ENCODE measurements at places on chromosomes 16 and 17. TPM values are rescaled to one million over a fixed set of nuclear protein-coding genes. Genes with fewer than 3 reads are reported as not detected.

DNA sequence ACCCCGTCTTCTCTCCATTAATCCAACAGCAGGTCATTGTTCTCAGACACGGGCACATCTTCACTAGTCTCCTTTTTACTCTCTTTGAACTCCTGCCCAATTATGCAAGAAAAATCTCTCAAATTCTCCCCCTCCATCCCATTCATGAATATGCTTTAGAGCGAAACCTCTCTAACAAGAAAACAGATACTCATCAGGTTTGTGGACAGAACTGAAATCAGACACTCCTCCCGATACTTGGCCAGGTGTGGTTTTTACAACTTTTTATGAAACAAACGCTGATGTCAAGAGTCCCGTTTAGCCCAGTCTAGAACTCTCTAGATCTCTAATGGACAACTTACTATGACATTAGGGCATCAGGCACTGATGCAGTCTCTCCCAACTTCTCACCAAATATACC lies 40.9 kb downstream of the PIK3R5 start:
- no peak for DNase-seq

DNA sequence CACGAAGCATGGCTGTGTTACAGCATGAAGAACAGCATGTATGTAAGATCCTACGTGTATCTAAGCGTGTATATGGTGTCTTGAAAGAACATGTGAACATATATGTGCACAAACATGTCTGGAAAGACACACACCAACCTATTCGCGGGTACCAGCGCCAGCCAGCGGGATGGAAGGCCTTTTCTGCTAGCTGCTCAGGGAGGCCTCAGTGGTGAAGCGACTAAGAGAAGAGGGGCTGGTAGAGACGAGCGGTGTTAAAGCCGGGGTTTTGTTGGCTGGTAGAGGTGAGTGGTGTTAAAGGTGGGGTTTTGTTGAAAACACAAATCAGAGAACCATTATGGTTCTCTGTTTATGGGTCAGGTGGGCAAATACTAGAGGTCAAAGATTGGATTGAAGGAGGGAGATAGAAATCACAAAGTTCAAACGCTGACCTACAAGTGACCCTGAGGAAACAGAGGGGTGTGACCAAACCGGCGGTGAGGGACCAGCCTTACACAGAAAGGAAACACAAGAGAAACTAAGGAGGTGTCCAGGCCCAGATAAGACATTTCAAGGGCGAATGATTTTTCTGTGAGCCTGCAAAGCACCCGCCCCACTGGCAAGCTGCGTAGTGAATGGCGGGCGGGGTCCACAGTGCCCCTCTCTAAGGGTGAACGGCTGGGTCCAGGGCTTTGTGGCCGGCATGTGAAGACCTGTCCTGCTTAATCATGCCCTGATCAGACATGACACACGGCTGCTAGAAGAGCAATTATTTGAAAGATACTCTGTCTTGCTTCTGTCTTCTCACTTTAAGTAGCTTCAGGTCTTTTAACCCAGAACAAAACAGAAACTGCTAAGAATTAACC lies 8.1 kb downstream of the ZCCHC14 start:
- no peak for DNase-seq

GRCh38 chr17:64315570-64315969 lies 52.5 kb upstream of the TEX2 start:
- no peak for DNase-seq

DNA sequence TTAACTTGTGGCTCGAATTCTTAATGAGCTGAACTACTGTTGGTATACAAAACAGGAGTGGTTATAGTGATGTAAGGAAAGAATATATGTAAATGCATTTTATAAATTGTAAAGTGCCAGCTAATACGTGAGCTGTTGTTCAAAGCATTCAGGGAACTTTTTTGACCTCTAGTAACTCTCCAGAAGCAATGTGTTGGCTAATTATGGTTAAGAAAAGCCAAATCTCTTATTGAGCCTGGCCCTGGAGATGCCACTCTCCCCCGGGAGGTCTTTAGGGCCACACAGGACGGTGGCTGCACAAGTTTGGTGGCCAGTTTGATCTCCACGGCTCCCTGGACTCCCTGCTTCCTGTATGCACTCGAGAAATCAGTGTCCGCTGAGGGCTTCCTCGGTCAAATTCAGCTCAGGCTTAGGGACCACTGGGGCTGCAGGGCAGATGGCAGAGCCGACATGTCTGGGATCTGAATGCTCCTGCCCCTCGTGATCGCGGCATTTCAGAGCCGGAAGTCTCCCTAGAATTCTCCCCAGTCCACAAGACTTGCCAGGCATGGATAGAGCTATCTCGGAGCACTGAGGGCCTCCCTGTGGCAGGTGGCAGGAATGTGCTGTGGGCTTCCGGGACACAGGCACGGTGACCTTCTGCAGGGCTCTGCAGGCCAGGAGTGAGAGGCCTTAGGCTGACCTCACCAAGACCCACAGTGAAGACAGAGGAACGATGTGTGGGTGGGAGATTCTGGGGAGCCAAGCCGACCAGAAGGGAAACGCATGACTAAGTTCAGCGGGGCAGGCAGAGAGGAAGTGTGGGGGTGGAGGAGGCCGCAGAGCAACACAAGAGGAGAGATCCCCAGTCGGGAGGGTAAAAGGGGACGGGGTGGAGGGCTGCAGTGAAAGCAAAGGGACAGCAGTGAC lies 18.6 kb upstream of the PITPNM3 start:
- DNase-seq: no peak

GRCh38 chr17:75910699-75911098 lies 6.0 kb upstream of the MRPL38 start:
- no peak for DNase-seq

DNA sequence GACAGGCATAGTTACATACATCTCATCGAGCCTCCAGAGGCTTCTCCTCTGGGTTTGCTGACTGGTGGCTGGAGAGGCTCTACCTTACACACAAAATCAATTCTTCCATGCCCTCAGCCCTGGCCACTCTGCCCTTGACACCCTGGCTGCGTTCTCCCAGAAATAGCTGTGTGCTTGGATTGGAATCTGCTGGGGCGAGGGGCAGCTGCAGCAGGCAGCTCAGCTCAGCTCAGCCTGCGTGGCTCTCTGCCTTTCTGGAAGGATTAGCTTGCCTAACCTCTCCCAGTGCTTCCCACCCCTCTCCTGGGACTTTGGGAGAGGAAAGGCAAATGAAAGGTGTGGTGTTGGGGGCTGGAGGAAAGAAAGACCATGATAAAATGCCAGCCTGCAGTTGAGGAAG lies 216.1 kb downstream of the ENGASE start:
- DNase-seq: no peak

DNA sequence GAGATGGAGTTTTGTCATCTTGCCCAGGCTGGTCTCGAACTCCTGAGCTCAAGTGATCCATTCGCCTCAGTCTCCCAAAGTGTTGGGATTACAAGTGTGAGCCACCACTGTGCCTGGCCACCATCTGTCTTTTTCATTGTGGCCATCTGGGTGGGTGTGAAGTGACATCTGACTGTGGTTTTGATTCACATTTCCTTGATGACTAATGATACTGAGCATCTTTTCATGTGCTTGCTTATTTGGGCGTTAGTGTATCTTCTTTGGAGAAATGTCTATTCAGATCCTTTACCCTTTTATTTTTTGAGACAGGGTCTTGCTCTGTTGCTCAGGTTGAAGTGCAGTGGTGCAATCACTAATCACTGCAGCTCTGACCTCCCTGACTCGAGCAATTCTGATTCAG lies 53.9 kb upstream of the ERN1 start:
- no peak for DNase-seq

DNA sequence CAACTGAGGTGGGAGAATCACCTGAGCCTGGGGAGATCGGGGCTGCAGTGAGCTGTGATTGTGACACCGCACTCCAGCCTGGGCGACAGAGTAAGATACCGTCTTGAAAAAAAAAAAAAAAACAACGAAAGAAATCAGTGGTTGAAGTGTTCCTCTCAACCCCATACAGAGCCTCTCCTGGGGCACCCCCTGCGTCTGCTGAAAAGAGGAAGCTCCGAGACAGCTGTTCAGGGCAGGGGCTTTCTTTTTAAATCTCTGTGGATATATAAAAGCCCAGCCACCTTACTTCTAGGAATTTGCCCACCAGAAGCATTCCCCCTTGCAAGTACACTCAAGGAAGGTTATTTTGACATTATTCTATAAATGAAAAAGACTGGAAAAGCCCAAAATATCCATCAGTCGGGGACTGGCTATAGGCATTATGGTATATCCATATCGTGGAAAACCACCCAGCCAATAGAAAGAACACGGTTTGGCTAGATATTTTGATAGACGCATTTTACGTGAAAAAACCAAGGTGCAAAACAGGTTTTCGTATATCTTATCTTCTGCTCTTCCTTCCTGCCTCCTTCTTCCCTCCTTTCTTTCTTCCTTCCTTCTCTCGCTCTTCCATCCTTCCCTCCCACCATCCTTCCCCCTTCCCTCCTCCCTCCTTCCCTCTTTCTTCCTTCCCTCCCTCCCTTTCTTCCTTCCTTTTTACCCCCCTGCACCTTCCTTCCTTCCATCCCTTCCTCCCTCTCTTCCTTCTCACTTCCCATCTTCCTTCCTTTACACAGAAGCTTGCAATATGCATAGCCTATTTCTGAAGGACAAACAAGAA lies 9.2 kb upstream of the CCL22 start:
- DNase-seq: no peak

DNA sequence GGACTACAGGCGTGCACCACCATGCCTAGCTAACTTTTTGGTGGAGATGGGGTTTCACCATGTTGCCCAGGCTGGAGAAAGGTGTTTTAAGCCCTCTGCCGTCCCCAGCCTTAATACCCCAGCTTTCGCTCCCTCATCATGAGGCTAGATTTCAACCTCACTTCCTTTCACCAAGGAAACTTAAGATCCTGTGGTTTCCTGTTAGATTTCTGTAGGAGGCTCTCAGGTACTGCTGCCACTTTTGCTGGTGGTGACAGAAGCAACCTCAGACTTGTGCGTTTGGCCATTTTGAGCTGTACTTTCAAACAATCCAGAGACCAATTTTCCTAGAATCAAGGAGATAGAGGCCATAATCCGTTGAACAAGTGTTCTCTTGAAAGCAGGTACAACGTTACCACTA lies 36.2 kb downstream of the MPHOSPH6 start:
- DNase-seq: no peak

DNA sequence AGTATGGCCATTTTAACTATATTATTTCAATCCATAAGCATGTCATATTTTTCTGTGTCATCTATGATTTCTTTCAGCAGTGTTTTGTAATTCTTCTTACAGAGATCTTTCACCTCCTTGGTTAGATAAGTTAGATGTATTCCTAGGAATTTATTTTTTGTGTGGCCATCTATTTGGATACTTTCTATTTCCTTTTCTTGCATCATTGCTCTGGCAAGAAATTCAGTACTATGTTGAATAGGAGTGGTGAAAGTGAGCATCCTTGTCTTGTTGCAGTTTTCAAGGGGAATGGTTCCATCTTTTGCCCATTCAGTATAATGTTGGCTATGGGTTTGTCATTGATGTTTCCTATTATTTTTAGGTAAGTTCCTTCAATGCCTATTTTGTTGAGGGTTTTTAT lies 15.1 kb upstream of the ABCA9 start:
- no peak for DNase-seq

DNA sequence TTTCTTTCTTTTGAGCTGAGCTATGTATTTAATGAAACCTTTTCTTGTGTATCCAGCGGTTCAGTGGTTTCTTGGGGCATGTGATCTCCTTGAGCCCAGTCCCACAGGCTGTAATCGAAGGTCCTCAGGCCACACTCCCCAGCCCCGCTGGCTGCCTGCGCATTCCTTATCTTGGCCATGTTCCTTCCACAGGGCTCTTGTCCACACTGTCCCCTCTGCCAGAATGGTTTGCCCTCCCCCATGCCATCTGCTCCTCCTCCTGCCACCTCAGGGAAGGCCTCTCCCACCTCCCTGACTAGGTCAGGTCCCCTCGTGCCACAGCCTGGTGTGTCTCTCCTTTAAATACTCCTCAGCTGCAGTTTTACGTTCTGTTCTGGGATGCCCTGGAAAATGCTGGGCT lies 12.1 kb upstream of the NLRC5 start:
- DNase-seq: no peak

GRCh38 chr16:82470016-82470415 lies 156.8 kb upstream of the CDH13 start:
- DNase-seq: no peak

GRCh38 chr16:72241930-72242329 lies 70.0 kb upstream of the PMFBP1 start:
- peak; percentile 39 for DNase-seq

DNA sequence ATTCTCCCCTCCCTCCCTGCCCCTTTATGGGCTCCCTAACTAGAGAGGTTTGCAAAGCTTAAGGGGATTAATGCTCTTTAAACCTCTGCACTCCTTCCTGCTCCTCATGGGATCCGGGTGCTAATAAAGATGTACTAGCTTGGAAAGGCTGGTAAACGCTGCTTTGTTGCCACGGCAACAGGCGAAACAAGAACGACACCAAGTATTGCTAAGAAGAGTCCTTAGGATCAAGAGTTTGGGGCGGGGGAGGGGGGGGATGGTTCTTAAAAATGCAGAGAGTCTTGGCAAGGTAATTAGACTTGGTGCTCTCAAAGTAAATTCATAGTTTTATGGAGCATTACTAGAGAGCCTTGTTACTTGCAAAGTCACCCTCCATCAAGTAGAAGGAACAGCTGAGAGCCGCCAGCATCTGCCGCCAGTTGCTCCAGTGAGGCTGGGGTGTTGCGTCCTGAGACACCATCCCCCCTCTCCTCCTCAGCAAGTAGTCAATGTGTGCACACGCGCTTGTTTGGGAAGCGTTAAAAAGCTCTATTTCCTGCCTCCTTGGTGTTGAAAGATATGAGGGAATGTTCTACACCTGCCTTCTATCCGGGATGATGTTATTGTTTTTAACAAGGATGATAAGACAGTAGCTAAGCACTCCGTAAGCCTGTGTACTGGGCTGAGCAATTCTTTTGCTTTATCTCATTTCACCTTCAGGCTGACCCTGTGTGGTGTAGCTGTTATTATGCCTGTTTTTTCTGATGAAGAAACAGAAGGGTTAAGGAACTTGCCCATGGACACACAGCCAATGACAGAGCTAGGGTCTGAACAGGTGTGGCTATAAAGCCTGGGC lies 190.9 kb downstream of the CCDC182 start:
- no peak for DNase-seq

DNA sequence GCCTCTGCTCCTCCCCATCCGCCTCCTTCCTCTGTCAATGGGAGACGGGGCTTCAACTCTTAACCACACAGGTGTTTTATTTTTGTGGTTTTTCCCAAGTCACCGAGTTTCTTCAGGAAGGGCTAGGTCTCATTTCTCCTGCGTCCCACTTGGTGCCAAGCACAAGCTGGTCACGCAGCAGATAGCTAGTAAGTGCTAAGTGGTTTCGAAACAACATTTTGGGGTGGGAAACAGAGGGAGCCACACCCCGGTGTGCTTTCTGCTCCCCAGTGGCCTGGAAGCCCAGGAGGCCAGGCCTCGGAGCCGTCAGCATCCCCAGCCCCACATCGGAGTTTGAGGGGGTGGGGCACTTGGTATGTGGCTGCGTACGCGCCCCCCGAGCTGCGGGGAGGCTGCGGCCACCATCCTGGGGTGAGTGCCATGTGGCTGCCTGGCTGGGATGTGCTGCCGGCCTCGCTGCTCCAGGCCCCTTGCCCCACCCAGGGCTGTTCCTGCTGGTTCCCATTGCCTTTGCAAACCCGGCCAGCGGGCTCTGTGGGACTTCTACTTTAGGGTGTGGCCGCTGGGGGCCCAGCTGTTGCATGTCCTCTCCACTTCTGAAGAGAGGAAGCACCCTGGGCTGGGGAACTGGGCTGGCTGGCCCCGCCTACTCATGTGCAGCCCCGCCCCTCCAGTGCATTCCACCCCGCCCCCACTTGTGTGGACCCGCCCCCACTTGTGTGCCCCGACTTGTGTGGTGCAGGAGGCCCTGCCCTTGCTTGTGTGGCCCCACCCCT lies 55.6 kb downstream of the BAIAP2 start:
- DNase-seq: no peak

The MEIOB gene
- 0.59 TPM for total RNA-seq

All from HCT116 (cell line).